Fibroblast of lung (primary cell): ENCODE measurements at places on chromosomes 12 and 14. TPM values are rescaled to one million over a fixed set of nuclear protein-coding genes. Genes with fewer than 3 reads are reported as not detected.

DNA sequence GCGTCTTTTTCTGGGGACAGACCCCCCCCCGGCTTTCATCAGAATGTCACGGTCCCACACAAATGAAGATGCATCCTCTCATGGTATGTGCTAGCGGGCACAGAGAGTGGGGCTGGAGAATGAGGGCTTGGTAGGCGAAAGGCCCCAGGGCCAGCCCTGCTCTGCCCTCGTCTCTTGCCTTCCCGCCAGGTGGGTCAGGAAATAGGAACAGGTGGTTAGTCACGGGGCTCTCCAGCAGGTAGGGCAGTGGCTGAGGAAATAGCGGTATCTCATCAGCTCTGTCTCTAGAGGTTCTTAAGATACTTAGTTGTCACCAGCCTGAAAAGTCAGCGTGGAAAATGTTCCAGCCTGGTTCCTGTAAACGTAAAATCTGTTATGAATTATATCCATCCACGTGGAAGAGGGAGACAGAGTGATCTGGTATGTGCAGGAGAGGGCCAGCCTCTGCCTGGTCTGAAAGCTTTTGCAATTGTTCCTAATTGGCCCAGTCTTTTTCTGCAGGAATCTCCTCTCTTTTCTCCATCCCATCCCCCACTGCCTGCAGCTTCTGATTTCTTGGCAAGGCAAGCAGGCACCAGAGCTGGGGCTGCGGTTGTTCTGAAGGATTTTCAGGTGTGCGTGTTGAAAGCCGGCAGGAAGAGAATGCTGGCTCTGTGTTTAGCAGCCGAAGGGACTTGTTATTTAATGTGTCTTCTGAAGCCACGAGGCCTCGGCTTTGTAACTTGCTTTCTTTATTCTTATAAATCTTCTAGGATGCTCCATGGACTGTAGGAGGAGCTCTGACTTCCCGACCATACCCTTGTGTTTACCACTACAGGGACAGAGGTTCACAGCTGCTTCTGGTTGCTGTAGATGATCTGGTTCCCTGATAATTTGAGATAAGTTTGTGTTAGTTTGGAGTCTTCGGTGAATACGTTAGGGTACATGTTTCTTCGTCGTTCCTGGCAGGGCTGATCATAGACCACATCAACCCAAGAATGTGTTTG is 131.1 kb downstream of the CACNA1C start:
- DNase-seq: peak; percentile 82

- DNase-seq: no peak
Measured at GRCh38 chr14:36843410-36843809, 181.8 kb downstream of the PAX9 start.

GRCh38 chr14:63555572-63555971 is 12.4 kb upstream of the PPP2R5E start:
- no peak for DNase-seq

Gene TMEM229B
- 0.77 and 0.99 TPM in 2 replicates for total RNA-seq

Gene GLIPR1
- total RNA-seq: 36.0 and 59.8 TPM in 2 replicates
